ENCODE measurements at places on chromosomes 1 and 21. TPM values are rescaled to one million over a fixed set of nuclear protein-coding genes. Genes with fewer than 3 reads are reported as not detected.

OLIG2 gene
- total RNA-seq: not detected

ROR1 gene
- 17.1 TPM for total RNA-seq

LMOD1 gene
- total RNA-seq: 1.2 TPM

S100A9 gene
- 0.18 TPM for total RNA-seq

FCN3 gene
- total RNA-seq: 0.72 TPM

KDM1A gene
- 121 TPM for total RNA-seq

NHLH2 gene
- total RNA-seq: not detected

KMO gene
- total RNA-seq: under 0.01 TPM

FALEC gene
- 0.63 TPM for total RNA-seq

PUM1 gene
- 64.9 TPM for total RNA-seq

PYHIN1 gene
- not detected for total RNA-seq

PAQR7 gene
- 5.5 TPM for total RNA-seq

GUCA2B gene
- not detected for total RNA-seq

GBP1 gene
- total RNA-seq: 25.5 TPM

PTPRF gene
- 266 TPM for total RNA-seq

FTCD gene
- 0.18 TPM for total RNA-seq

GPATCH2 gene
- 18.6 TPM for total RNA-seq

SH3BGR gene
- total RNA-seq: 0.36 TPM

PRR9 gene
- not detected for total RNA-seq

LAMB3 gene
- total RNA-seq: 21.8 TPM

FAM151A gene
- not detected for total RNA-seq

TNFRSF4 gene
- 0.63 TPM for total RNA-seq

LRRC38 gene
- not detected for total RNA-seq

STK40 gene
- 14.1 TPM for total RNA-seq

IGSF9 gene
- under 0.01 TPM for total RNA-seq

COL8A2 gene
- total RNA-seq: 0.09 TPM

WNT3A gene
- total RNA-seq: not detected

SLC5A9 gene
- not detected for total RNA-seq

KRTAP11-1 gene
- not detected for total RNA-seq

MROH7 gene
- total RNA-seq: 0.28 TPM

MRPL24 gene
- 60.2 TPM for total RNA-seq

TDRD5 gene
- total RNA-seq: not detected

CDK18 gene
- 0.94 TPM for total RNA-seq

LCE3E gene
- not detected for total RNA-seq

PTPRC gene
- total RNA-seq: 0.28 TPM

HEYL gene
- total RNA-seq: not detected

BARHL2 gene
- not detected for total RNA-seq

TP53BP2 gene
- total RNA-seq: 17.2 TPM

TRIM46 gene
- 5.9 TPM for total RNA-seq

IL22RA1 gene
- total RNA-seq: under 0.01 TPM

UBXN10 gene
- total RNA-seq: not detected

GJA8 gene
- not detected for total RNA-seq

OR2T33 gene
- total RNA-seq: not detected

COG2 gene
- total RNA-seq: 22.7 TPM

SCP2 gene
- total RNA-seq: 122 TPM

KRTAP10-6 gene
- not detected for total RNA-seq

EDARADD gene
- total RNA-seq: not detected

KIF17 gene
- 1.4 TPM for total RNA-seq

VAMP4 gene
- total RNA-seq: 5.4 TPM

CD84 gene
- total RNA-seq: not detected

Measured in endothelial cell of coronary artery (primary cell).